ENCODE measurements at places on chromosomes 6 and 20.

DNA sequence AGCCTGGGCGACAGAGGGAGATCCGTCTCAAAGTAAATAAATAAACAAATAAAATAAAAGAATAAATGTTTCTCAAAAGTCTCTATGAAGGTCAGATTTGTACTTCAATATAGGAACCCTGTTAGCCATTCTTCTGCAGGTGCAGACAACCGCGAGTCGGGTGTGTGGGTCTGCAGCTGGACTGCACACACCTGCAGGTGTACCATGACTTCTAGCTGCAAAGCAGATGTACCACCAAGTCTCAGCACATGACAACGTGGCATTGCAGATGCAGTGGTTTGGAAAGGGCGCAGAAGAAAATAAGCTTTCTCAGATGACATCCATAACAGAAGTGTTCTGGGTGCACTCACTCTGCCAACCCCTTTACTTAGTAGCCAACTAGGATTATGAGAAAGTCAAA lies 239.7 kb downstream of the ATXN1 start:
- DNase-seq = no peak

GRCh38 chr6:126919947-126920346 lies 198.5 kb upstream of the RSPO3 start:
- DNase-seq = no peak

- no peak for DNase-seq
Observed at GRCh38 chr6:153108315-153108714, 22.8 kb downstream of the RGS17 start.

DNA sequence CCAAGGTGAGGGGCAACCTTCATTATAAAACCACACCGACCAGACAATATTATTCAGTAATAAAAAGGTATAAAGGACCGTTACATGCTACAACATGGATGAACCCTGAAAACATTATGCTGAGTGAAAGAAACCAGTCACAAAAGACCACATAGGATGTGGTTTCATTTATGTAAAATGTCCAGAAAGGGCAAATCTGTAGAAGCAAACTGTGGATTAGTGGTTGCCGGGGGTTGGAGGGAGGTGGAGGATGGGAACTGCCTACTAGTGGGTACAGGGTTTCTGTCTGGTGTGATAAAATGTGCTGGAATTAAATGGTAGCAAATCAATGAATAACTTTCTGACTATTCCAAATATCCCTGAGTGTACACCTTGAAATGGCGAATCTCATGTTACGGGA lies 10.2 kb upstream of the PRND start:
- no peak for DNase-seq

DNA sequence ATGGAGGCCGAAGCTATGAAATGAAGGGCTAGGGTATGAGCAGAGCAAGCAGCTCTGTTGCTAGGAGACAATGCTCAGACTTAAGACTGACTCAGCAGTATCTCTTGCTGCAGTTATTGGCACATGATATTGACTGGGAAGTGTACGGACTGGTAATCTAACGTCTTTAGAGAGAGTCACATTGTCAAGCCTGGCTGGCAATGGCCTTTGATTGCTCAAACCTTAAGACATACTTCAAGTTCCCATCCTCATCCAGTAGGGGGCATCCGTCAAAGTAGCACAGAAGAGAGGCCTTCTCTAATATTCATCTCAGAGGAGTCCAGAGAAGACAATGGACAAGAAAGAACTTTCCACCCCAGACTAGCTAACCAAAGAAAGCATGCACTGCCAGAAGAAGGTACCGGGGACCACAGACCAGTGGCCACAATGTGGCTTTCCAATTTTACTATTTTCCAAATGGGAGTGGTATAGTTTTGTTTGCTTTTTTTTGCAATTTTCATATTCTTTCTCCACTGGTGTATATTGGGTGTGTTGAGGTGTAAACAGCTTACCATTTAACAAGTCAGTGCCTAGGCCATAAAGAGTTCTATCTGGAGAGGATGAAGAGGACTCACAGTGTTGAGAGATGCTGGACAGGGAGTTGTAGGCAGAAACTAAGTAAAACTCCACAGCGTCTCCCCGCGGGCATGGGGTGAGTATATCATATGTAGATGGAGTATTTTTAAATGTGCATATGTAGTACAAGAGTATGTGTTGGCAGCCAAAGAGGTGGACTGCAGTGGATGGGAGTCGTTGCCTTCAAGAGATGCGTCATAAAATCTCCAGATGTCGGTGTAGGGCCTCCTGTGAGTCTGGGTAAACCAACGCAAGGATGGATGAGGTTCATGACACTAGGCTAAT lies 36.7 kb downstream of the LRFN2 start:
- no peak for DNase-seq

DNA sequence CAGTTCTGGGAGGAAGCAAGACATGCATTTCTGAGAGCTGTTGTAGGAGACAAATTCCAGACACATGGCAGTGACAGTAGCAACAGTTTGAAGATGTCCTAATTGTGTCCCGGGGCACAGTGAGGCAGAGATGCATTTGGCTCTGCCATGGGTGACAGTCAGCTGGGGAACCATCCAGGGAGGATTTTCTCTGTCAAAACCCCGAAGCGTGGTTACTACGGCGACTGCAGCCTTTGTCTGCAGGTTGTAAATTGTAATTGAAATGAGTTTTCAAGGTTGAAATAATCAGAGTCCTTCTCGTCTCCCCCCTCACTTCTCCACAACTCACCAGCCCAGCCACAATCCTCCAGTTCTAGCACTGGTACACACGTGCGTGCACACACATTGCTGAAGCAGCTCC lies 100.1 kb downstream of the GRM4 start:
- no peak for DNase-seq

DNA sequence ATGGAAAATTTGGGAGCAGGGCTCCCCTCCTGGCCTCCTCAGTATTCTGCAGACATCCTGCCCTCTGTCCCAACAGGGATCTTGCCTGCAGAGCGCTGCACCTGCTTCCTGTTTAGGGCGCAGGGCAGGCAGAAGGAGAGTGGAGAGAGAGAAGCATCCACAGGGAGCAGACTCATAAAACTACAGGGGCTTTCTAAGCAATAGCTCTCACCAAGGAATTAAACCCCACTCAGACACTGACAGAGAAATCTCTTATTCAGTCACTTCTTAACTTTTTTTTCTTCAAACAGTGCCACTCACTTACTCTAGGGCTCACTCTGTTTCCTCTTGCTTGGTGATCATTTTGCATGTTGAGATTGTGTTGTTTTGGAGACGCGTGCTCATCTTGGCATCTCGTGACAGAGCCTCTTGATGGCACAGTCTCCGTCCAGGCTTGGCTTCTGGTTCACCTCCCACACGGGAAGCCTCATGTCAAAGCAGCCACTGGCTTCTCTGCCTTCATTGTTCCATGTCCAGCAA lies 153.1 kb upstream of the INSM1 start:
- no peak for DNase-seq

- DNase-seq = no peak
Observed at GRCh38 chr6:25002326-25003091, 66.7 kb upstream of the RIPOR2 start.

- no peak for DNase-seq
Observed at GRCh38 chr6:37176268-37177076, 6.5 kb downstream of the PIM1 start.

DNA sequence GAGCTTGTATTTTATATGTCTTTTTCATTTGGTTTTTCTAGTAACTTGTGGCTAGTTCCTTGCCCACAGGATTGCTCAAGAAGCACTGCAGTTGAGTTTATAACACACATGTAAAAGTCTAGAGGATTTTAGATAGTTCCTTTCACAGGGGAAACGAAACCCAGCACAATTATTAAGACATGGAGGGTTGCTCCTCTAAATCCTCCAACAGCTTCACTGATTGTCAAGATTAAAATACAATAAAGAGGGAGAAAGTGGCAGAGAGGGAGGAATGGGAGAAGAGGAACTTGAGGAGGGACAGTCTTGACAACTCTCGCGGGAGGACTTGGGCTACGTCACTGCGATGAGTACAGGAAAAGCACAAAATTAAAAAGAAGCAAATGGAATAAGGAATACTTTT lies 9.7 kb upstream of the TBC1D7 start:
- DNase-seq = no peak

GRCh38 chr6:88167352-88167937 lies 1.3 kb upstream of the CNR1 start:
- DNase-seq = no peak

GRCh38 chr20:18477218-18477617 lies 10.0 kb downstream of the POLR3F start:
- DNase-seq = no peak

GRCh38 chr6:35084041-35084491 lies 57.1 kb downstream of the TCP11 start:
- DNase-seq = no peak

DNA sequence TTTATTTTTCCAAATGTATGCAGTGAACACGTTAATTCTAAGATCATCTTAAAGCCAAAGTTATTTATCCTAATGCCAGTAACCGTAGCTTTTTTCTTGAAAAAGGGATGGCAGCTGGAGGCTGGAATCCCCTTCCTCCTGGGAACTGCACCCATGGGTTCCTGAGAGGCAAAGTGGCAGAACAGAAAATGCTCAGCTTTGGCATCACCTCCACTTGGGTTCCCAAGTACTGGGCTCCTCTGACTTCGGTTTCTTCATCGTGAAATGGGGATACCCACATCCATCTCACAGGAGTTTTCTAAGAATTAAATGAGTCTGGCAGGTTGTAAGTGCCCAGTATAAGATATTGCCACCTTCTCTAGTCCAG lies 6.2 kb upstream of the DDX43 start:
- DNase-seq = no peak

DNA sequence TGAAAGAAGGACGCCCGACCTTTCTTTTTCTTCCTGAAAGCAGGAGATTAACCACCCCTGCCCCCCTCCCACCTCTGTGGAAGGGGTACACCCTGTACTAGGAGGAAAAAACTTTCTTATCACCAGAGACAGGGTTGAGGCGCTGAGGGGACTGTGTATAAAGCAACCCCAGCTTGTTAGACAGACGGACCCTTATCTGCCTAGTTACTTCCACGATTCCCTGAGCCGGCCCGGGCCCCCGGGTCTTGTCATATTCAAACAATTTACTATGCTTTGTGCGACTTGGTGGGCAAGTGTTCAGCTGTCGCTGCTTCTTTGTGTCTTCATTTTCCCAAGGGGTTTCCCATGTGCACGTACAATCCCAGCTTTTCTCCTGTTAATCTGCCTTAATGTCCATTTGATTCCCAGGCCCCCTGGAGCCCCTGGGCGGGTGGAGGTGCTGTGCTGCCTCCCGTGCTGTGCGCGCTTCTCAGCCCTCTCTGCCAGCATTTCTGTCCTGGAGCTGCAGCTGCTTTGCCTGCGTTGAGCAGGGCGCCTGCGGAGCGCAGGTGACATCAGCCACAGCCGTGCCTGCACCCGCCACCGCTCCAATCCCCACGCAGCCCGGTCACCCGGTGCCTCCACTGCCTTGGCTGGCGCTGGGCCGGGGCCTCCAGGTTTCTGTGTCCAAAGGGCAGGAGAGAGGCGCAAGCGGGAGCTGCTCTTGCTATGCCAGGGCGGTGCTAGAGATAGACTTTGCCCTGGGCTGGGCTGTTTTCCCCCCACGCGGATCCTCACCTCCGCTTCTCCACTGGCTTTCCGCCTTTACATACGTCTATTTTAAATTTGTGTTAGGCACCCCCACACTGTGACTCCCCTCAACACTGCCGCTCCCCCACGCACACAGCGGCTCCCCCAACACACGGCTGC lies 96.2 kb downstream of the TTLL2 start:
- DNase-seq = no peak

- DNase-seq = no peak
Observed at GRCh38 chr20:47326658-47327268, 29.7 kb downstream of the ZMYND8 start.

DNA sequence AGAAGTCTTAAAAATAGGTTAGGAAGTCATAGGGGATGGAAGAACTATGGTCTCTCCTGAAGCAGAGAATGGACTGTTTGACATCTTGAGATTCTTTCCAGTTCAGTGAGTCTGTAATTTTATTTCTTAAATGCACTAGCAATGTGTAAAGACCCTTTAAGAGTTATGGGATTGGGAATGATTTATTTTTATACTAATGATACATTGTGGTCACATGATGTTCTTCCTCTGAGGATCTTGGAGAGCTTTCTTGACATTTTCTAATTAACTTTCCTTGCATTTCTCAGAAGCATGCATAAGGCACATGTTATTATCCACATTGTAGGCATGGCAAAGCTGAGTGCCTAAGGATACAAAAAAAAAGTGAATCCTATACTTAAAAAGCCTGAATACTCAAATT lies 507.6 kb upstream of the NRSN1 start:
- DNase-seq = no peak
